ENCODE measurements at places on chromosomes 16 and 17.
A peak's percentile ranks its signal among the peaks of the same experiment; 100 is the strongest.

- H3K36me3 ChIP-seq: no peaks in the 10 kb centered on the region
- H3K27me3 ChIP-seq: no peaks in the 10 kb centered on the region
- H3K4me3 ChIP-seq: no peak overlapping the region
- H3K4me1 ChIP-seq: no peaks in the 10 kb centered on the region
- no peak overlapping the region for H3K27ac ChIP-seq
Observed at GRCh38 chr16:65842067-65842466, 524.4 kb upstream of the CDH5 start.

GRCh38 chr17:81551458-81552243 lies 502 bp downstream of the FAAP100 start:
- H3K36me3 ChIP-seq: peaks cover 14% of the 10 kb centered on the region
- H3K4me3 ChIP-seq: peak overlapping the region; percentile 69
- H3K27ac ChIP-seq: no peak overlapping the region
- DNase-seq: no peak

DNA sequence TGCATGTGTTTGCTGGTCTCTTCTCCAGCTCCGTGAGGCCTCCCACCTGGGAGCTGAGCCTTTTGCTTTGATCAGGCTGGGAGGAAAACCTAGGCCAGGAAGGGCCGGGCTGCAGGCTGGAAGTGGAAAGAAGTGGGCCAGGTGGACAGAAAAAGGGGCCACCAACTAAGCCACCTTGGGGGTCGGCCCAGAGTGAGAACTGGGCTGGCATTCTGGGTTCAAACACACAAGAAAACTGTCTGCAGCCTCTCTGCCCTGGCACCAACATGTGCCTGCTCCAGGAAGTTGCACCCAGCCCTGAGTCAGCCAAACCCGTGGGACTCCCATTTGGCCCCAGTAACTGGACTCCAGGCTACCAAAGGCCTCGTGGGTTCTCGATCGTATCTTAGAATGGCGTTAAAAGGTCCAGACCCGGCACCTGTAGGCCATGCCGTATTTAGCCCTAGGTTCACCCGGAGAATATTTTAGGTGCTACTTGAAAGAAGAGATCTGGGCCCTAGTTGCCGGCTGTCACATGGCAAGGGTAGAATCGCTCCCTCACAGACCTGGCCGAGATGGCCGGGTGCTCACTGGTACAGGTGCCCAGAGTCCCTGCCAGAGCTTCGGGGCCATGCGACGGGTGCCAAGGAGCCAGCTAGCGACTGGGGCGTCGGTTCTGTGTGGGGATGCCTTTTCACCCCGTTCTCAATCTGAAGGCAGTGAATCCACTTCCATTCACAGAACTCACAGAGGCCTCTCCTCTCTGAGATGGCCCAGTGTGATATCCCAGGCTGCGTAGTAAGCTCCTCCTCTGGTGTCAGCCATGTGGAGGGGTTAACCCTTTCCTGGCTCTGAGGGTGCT lies 236.6 kb downstream of the MRTFB start:
- H3K4me3 ChIP-seq: no peak overlapping the region
- H3K36me3 ChIP-seq: no peaks in the 10 kb centered on the region
- no peak for DNase-seq
- H3K27me3 ChIP-seq: no peaks in the 10 kb centered on the region
- peaks cover 60% of the 10 kb centered on the region for H3K4me1 ChIP-seq
- peak overlapping the region; percentile 50 for H3K27ac ChIP-seq

GRCh38 chr17:39573447-39574298 lies 34.0 kb downstream of the NEUROD2 start:
- DNase-seq: no peak
- H3K4me1 ChIP-seq: peaks cover 12% of the 10 kb centered on the region
- H3K36me3 ChIP-seq: no peaks in the 10 kb centered on the region
- peak overlapping the region; percentile 59 for H3K4me3 ChIP-seq
- H3K27me3 ChIP-seq: peaks cover 2% of the 10 kb centered on the region

DNA sequence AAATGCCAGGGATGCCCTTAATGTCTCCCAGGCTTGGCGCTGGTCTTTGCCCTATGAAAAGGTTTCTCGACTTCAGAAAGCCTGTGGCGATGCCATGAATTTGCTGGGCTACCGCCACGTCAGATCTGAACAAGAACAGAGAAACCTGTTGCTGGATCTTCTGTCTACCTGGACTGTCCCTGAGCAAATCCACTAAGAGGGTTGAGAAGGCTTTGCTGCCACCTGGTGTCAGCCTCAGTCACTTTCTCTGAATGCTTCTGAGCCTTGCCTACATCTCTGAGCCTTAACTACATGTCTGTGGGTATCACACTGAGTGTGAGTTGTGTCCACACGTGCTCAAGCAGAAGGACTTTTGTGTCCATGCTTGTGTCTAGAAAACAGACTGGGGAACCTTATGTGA lies 11.4 kb downstream of the CHST4 start:
- no peak for DNase-seq
- H3K4me1 ChIP-seq: no peaks in the 10 kb centered on the region
- no peak overlapping the region for H3K27ac ChIP-seq
- no peaks in the 10 kb centered on the region for H3K36me3 ChIP-seq
